T-helper 1 cell (primary cell): ENCODE measurements at places on chromosomes 5 and 9.

DNA sequence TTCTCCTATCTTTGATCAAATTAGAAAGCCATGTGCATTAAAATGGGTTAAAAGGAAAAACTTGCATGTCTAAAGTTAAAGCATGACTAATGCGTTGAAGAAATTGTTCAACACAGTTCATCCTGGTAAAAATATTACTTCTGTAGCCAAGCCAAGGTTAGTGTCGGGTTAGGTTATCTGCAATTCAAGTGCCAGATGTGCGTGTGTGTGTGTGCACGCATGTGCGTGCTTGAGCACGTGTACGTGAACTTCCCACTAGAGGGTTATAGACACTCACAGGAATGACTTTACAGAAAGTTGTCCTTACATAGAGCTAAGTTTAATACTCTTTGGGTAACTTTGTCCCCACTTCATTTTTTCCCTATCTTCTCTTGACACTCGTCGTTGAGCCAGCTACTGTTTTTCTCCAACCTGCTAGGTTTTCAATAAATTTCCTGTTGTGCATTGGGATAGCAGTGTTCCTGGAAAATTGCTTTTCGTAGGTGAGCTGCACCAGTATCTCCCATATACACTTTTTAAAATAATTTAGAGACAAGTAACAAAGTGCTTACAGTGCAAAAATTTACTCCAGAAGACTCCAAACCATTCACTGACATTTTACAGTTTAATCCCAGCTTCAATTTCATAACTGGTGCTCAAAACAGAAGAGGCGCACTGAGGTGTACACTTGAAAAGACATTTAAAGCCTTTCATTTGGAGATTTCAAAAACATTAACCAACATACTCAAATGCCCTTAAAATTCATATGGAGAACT, 353.8 kb downstream of the NFIB start:
- DNase-seq: no peak

- no peak for DNase-seq
These were observed at the start of gene DMRT1 for GRCh38 chr9:841371-842209. Gene DMRT1, plus strand, starts transcription at chr9:841697. Its CDS starts 142 bp downstream, at chr9:841839.

- DNase-seq: no peak
These were observed 192.0 kb downstream of the TTC39B start for GRCh38 chr9:15115041-15115440.

DNA sequence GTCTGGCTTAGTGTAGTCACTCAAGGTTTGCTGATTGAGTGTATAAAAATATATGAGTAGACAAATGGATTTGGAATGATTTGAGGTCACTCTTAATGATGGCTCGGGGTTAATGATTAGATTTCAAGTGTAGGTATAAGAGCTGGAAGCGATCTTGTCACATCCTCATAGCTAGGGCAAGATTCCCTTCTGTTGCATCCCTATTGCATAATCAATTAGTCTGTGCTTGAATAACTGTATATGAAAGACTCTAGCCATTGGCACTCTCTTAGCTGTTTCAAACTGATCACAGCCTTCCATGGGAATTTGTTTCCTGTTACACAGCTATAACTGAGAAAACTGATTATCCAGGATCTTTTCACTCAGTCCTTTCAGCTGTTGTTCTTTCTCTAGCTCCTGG, 811.6 kb downstream of the TLE4 start:
- DNase-seq: no peak
